ENCODE measurements at places on chromosomes 7 and 10. TPM values are rescaled to one million over a fixed set of nuclear protein-coding genes. Genes with fewer than 3 reads are reported as not detected.

GRCh38 chr10:88149906-88150305 is 286.5 kb downstream of the PTEN start:
- H3K27me3 ChIP-seq, result no peaks in the 10 kb centered on the region
- H3K4me3 ChIP-seq, result no peak overlapping the region
- H3K4me1 ChIP-seq, result peaks cover 12% of the 10 kb centered on the region
- H3K36me3 ChIP-seq, result no peaks in the 10 kb centered on the region
- H3K27ac ChIP-seq, result no peak overlapping the region

- H3K4me1 ChIP-seq, result no peaks in the 10 kb centered on the region
- H3K36me3 ChIP-seq, result no peaks in the 10 kb centered on the region
- DNase-seq, result no peak
- peaks cover 4% of the 10 kb centered on the region for H3K27me3 ChIP-seq
Observed at GRCh38 chr7:108109221-108109908, 20.8 kb downstream of the LAMB4 start.

- no peaks in the 10 kb centered on the region for H3K36me3 ChIP-seq
- no peak overlapping the region for H3K27ac ChIP-seq
- DNase-seq, result no peak
- H3K4me1 ChIP-seq, result peaks cover 19% of the 10 kb centered on the region
Observed at GRCh38 chr10:73922007-73922863, 11.3 kb downstream of the PLAU start.

- H3K36me3 ChIP-seq, result no peaks in the 10 kb centered on the region
- no peak overlapping the region for H3K4me3 ChIP-seq
- H3K27me3 ChIP-seq, result no peaks in the 10 kb centered on the region
- DNase-seq, result no peak
- no peak overlapping the region for H3K27ac ChIP-seq
Observed at GRCh38 chr10:56349611-56350010, 11.4 kb downstream of the ZWINT start.

DNA sequence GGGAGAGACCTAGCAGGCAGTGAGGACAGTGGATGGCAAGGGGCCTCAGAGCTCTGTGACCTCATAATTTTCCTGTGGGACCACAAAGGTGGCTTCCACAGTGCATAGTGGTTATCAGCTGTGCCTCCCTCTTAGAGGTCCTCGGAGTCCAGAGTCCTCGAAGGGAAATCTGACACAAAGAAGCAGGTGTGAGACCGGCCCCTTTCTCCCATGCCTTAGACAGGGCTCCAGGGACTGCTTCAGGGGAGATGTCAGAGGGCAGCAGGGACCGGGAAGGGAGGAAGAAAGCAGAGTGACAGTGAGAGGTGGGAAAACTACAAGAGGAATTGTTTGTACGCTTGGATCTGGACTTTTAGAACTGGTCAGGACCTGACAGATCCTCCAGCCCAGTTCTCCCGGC is 66.3 kb downstream of the BAMBI start:
- no peak overlapping the region for H3K27ac ChIP-seq
- H3K27me3 ChIP-seq, result peaks cover 7% of the 10 kb centered on the region
- DNase-seq, result no peak
- H3K4me3 ChIP-seq, result no peak overlapping the region
- no peaks in the 10 kb centered on the region for H3K36me3 ChIP-seq
- H3K4me1 ChIP-seq, result no peaks in the 10 kb centered on the region

DNA sequence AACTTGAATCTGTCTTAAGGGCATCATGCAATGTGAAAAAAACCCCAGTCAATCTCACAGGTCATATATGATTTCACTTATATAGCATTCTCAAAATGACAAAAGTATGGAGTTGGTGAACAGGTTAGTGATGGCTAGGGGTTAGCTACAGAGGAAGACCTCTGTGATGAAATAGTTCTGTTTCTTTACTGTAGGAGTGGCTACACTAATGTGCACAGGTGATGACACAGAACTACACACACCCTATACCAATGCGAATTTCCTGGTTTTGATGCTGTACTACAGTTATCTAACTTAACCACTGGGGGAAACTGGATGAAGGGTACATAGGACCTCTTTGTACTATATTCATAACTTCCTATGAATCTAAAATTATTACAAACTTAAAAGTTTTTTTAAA is 541.8 kb downstream of the PARD3 start:
- H3K4me3 ChIP-seq, result no peak overlapping the region
- H3K4me1 ChIP-seq, result no peaks in the 10 kb centered on the region
- no peak for DNase-seq
- H3K36me3 ChIP-seq, result no peaks in the 10 kb centered on the region

- H3K36me3 ChIP-seq, result peaks cover 14% of the 10 kb centered on the region
- H3K4me3 ChIP-seq, result no peak overlapping the region
- DNase-seq, result no peak
- H3K27me3 ChIP-seq, result no peaks in the 10 kb centered on the region
Observed at GRCh38 chr10:102633848-102634247, 10.4 kb upstream of the TRIM8 start.

- H3K4me3 ChIP-seq, result no peak overlapping the region
- H3K36me3 ChIP-seq, result no peaks in the 10 kb centered on the region
- DNase-seq, result no peak
- no peak overlapping the region for H3K27ac ChIP-seq
- peaks cover 58% of the 10 kb centered on the region for H3K4me1 ChIP-seq
- H3K27me3 ChIP-seq, result no peaks in the 10 kb centered on the region
Observed at GRCh38 chr7:8133188-8133848, 128.6 kb downstream of the ICA1 start.

GRCh38 chr7:43888993-43889945 is 17.1 kb downstream of the URGCP start:
- H3K36me3 ChIP-seq, result peaks cover 23% of the 10 kb centered on the region
- no peak overlapping the region for H3K4me3 ChIP-seq

- no peaks in the 10 kb centered on the region for H3K27me3 ChIP-seq
- no peak for DNase-seq
Observed at GRCh38 chr10:130515670-130516069, 379.5 kb downstream of the GLRX3 start.

DNA sequence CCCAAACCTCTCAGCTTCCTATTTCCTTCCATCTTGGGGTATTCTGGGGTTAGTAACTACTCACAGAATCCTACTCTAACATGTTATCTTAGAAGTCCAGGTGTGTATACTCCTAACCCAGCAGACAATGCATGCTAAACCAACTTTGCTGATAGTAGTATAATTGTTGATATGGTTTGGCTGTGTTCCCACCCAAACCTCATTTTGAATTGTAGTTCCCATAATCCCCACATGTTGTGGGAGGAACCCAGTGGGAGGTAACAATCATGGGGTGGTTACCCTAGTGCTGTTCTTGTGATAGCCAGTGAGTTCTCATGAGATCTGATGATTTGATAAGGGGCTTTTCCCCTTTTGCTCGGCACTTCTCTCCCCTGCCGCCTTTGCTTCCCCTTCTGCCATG is 135.1 kb downstream of the CHRM2 start:
- no peaks in the 10 kb centered on the region for H3K4me1 ChIP-seq
- H3K36me3 ChIP-seq, result no peaks in the 10 kb centered on the region
- no peak for DNase-seq
- H3K4me3 ChIP-seq, result no peak overlapping the region
- no peaks in the 10 kb centered on the region for H3K27me3 ChIP-seq
- H3K27ac ChIP-seq, result no peak overlapping the region

DNA sequence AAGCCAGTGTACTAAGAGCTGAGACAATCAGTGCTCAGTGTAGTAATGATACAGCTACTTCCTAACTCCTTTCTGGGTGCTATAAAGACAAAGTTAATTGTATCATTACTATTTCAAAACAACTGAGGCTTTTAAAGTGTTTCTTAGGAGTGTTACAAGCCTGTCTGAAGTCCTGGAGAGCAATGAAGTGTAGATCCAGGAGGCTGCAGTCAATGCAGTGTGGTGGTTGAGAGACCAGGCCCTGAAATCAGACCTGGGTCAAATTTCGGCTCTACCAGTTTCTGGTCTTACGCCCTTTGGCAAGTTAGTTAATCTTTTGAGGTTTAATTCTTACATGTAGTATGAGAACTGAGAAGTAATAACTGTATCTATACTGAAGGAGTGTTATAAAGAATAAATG is 387.0 kb downstream of the SDK1 start:
- H3K27me3 ChIP-seq, result no peaks in the 10 kb centered on the region
- DNase-seq, result no peak
- H3K36me3 ChIP-seq, result no peaks in the 10 kb centered on the region
- no peak overlapping the region for H3K27ac ChIP-seq
- no peaks in the 10 kb centered on the region for H3K4me1 ChIP-seq
- no peak overlapping the region for H3K4me3 ChIP-seq

GRCh38 chr10:34670081-34670480 is 145.0 kb downstream of the PARD3 start:
- DNase-seq, result no peak
- H3K36me3 ChIP-seq, result no peaks in the 10 kb centered on the region
- no peak overlapping the region for H3K27ac ChIP-seq
- no peaks in the 10 kb centered on the region for H3K4me1 ChIP-seq
- no peaks in the 10 kb centered on the region for H3K27me3 ChIP-seq

The NUTM2E gene
- 0.44 TPM for total RNA-seq

The COL28A1 gene
- 0.17 TPM for total RNA-seq

The SH3PXD2A gene
- 18.2 TPM for total RNA-seq

The NEUROD6 gene
- not detected for total RNA-seq

The FAM25A gene
- not detected for total RNA-seq

The FOXI2 gene
- not detected for total RNA-seq

The CCDC172 gene
- not detected for total RNA-seq

The BTBD16 gene
- not detected for total RNA-seq

All from activated B cell treated with CpG ODN at 0.5 μM for 24 hours (primary cell).